Heart right ventricle (tissue), 16 donors: ENCODE measurements at places on chromosomes 5 and 9.

GRCh38 chr5:119397518-119398380 lies 41.9 kb downstream of the TNFAIP8 start:
- no peak for DNase-seq

GRCh38 chr9:11618241-11618805 lies 1005.5 kb upstream of the PTPRD start:
- no peak for DNase-seq

DNA sequence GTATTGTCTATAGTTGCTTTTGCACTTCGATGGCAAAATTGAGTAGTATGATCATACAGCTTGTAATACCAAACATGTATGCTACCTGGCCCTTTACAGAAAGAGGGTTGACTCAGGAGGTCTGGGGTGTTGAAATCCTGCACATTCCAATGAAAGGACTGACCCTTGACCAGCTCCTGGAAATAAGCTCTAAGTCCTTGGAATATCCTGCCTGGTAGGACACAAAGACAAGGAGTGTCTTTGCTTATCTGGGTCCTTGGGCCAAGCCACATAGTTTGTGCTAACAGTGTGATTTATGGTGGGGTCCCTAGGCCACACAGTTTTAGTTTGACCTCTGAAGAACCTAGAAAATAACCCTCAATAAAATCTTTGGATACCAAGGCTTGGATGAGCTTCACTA lies 89.3 kb upstream of the FTMT start:
- DNase-seq = no peak

- DNase-seq = no peak
These were observed 53.6 kb downstream of the ELL2 start for GRCh38 chr5:95907740-95908706.
